ENCODE measurements at places on chromosomes 5 and 9.

GRCh38 chr5:34608859-34609648 is 47.1 kb upstream of the RAI14 start:
- DNase-seq: no peak

DNA sequence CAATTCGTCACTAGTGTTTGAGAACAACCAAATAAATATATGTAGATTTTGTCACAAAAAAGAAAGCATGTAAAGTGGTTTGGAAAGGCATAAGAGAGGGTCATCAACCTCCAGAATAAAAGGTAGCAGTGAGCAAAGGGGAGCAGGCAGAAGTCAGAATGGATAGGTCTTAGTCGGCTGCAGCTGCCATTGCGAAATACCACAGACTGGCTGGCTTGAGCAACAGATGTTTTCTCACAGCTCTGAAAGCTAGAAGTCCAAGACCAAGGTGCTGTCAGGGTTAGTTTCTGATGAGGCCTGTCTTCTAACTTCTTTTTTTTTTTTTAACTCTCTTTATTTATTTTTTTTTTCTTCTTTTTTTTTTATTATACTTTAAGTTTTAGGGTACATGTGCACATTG is 208.1 kb upstream of the PIK3R1 start:
- no peak for DNase-seq

GRCh38 chr5:135829179-135829578 is 5.3 kb upstream of the SLC25A48 start:
- DNase-seq: no peak

DNA sequence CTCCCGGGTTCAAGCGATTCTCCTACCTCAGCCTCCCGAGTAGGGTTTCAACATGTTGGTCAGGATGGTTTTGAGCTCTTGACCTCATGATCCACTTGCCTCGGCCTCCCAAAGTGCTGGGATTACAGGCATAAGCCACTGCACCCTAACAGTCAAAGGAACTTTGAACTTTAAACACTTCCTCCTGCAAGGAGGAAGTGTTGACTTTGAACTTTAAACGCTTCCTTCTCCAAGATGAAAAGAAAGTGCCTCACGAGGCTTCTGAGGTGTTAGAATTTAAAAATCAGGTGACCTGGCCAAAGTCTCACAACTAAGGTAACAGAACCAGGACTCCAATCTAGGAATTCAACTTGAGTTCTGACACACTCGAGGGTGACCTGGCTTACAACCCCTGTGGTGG is 150.9 kb downstream of the BRINP1 start:
- DNase-seq: no peak

DNA sequence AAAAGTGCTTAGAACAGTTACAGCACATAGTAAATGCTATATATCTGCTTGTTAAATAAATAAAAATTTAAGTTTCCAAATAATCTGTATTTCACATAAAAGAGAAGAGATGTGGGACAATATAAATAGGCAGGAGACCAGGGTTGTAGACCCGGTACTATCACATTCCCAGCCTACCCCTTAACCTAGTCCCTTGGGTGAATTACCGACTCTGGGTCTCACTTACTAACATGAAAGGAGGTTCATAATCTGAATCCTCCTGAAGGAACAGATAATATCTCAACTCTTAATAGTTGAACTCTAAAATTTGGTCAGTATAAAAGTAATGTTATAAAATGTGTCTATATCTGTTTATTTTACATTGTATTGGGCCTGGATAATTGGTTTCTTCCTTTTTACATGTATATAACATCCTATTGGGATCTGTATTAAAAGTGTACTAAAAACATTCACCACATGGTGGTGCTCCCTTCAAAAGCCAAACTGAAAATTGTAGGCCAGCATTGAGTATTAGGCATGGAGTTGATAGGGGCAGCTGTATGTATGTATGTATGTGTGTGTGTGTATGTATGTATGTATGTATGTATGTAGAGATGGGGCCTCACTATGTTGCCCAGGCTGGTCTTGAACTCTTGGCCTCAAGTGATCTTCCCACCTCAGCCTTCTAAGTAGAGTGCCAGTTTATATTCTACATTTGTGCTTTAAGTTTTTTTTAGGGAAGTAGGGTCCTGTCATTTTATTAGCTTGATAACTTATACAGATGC is 64.2 kb upstream of the ABL1 start:
- peak; percentile 35 for DNase-seq

DNA sequence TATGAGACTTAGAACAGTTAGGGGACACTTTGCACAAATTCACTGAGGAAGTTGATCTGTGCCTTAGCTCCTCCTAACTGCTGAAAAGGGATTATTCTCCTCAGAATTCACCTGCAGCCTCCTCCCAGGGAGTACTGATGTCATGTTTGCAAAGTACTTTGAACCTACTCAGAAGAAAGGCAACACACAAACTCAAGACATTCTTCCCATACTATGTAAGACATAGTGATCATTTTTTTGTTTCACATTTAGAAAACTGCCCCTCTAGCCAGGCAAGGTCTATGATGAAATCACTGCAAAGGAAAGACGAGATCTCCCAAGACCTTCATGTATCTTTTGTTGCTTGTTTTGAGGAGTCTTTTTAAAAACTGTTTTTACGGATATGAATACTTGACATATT is 10.6 kb upstream of the VLDLR start:
- no peak for DNase-seq

DNA sequence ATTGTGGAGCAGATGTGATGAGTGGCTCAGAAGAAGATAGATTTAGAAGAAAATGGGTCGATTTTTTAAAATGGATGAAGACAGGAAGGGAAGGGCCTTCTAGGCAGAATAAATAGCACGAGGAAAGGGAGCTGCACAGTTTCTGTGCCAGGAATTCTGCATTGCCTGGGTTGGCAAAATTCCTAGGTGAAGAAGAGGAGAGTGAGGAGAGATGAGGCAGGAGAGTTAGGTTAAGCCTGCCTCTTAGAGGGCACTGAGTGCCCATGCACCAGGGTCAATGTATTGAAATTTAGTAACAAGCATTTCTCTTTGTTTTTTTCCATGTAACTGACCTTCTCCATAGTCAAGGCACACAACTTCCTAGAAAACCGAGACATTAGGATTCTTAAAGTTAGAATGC is 159.5 kb downstream of the YTHDC2 start:
- DNase-seq: no peak

DNA sequence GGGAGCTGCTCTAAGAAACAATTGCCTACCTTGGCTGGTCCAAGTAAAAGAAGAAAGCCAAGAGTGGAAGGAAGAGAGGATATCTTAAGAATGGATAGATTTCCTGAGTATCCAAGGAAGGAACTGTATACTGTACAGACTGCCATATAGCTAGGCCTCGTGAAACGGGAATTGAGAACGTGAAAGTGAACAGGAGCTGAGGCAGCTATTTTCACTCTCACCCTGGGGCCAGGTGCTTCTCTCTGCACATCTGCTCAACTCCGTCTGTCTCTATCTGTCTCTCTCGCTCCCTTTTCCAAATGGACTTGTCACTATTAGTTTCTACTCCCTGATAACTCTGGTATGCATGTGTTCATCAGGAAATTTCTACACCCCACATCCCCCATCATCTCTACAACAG is 35.9 kb upstream of the TESK1 start:
- DNase-seq: peak; percentile 84

- DNase-seq: peak; percentile 85
Measured at GRCh38 chr9:5593904-5594303, 35.0 kb upstream of the RIC1 start.

DNA sequence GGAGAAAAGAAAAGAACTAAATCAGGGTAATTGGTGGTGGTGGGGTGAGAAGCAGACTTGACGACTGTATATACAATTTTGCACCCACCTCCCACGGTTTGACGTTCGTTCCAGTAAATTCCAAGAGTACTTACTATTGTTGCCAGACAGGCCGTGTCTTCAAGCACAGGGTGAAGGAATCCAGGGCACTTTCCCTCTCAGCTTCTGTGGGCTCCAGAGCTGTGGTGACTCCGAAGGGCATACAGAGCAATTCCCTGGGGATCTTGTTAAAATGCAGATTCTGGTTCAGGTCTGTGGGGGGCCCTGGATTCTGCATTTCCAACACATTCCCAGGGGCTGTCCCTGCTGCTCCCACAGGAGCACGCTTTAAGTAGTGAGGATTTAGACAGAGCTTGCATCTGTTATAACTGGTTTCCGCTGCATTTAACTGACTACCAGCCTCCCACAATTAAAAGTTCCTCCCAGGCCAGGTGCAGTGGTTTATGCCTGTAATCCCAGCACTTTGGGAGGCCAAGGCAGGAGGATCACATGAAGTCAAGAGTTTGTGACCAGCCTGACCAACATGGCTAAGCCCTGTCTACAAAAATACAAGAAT is 49.3 kb upstream of the FANCC start:
- DNase-seq: no peak

All from MM.1S (cell line).